Left renal cortex interstitium (tissue), 4 donors: ENCODE measurements at places on chromosomes 7 and 10. TPM values are rescaled to one million over a fixed set of nuclear protein-coding genes. Genes with fewer than 3 reads are reported as not detected.

The NUPR2 gene
- 3.4 TPM for polyA plus RNA-seq

The SPRN gene
- polyA plus RNA-seq = 5.8 TPM

The ASAH2 gene
- 5.0 TPM for polyA plus RNA-seq

The LIPN gene
- not detected for polyA plus RNA-seq

The ANKRD61 gene
- 3.8 TPM for polyA plus RNA-seq

The TDRD1 gene
- 0.03 TPM for polyA plus RNA-seq

The GJD4 gene
- not detected for polyA plus RNA-seq

The STRIP2 gene
- 5.3 TPM for polyA plus RNA-seq

The OPN4 gene
- polyA plus RNA-seq = not detected

The FXYD4 gene
- polyA plus RNA-seq = not detected

The HOXA5 gene
- 87.0 TPM for polyA plus RNA-seq

The CUBN gene
- 178 TPM for polyA plus RNA-seq

The DNAJB12 gene
- 32.3 TPM for polyA plus RNA-seq
